ENCODE measurements at places on chromosomes 5 and 9.

- no peak for DNase-seq
These were observed 113.5 kb downstream of the SMARCA2 start for GRCh38 chr9:2128618-2129017.

GRCh38 chr9:129558551-129559505, 62.1 kb downstream of the C9orf50 start:
- DNase-seq = no peak

DNA sequence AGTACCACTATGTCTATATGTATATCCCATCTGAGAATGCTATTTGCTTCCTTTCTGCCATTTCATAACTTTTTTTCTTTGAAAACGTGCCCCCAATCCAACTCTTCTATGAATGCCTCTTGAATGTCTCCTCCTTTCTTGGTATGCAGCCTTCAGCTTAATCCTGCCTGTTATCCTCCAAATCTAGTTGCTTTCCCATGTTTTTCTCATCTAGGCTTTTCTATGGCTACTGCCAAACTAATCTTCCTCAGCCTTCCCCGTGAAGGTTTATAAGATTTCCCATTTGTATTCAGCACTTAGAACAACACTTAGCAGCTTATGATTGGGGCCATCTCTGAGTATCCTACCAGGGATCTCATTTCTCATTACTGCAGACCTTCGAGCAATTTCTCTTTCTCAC, 2.5 kb downstream of the TGFBR1 start:
- no peak for DNase-seq

GRCh38 chr9:123064716-123065115, 31.2 kb downstream of the GPR21 start:
- DNase-seq = no peak

DNA sequence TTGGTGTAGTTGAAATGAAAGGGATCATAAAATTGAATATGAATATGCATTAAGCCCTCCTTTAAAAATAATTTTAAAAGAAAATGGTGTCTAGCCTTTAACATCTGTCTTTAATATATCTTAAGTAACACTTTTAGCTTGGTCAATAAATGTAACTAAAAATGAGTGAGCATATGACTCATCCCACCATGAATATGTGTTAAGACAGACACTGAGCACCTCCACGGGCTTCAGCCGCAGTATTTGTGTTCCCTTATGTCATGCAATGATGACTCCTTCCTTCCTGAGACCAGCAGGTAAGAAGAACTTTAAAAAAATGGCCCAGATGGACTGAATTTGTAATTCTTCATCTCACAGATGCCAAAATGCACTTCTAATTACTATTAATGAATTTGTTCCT, 563.2 kb downstream of the NR2F1-AS1 start:
- DNase-seq = no peak

DNA sequence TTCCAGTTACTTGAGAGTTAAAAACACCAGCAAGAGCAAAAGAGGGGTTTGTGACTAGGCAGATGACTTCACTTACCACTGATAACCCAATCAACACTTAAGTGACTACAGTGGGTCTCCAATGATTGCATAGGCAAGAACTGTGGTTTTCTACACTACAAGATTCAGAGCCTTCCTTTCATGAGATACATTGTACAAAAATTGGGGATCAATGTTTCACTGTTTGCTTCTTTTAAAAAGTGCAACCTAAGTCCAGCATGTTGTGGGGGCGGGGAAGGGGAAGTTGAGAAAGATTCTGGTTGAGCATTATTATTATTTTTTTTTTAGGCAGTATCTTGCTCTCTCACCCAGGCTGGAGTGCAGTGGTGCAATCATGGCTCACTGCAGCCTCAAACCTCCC, 3.6 kb downstream of the IQGAP2 start:
- DNase-seq = no peak

GRCh38 chr5:149526845-149527590, 24.2 kb downstream of the CSNK1A1 start:
- DNase-seq = no peak

GRCh38 chr9:27632254-27632653, 59.0 kb upstream of the C9orf72 start:
- no peak for DNase-seq

DNA sequence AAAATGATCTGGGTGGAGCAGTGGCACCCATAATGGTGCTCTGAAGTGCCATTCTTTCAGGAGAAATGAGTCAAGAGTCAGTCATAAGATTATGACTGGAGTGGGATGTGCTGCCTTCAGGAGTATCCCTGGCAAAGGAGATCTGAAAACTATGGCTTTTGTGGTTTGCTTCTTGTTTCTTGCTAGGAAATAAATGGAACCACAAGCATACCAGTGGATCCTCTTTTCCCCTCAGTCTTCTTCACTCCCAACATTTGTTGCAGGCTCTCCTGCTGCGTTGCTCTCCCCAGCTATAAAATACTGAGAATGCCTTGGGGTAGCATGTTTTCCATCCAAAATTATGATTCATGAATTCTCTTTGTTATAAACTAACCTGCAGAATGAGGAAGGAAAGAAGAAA, 199.1 kb downstream of the NNT start:
- no peak for DNase-seq

GRCh38 chr9:94864196-94864595, 137.7 kb downstream of the AOPEP start:
- DNase-seq = no peak

GRCh38 chr5:68398146-68398812, 182.7 kb downstream of the PIK3R1 start:
- no peak for DNase-seq

DNA sequence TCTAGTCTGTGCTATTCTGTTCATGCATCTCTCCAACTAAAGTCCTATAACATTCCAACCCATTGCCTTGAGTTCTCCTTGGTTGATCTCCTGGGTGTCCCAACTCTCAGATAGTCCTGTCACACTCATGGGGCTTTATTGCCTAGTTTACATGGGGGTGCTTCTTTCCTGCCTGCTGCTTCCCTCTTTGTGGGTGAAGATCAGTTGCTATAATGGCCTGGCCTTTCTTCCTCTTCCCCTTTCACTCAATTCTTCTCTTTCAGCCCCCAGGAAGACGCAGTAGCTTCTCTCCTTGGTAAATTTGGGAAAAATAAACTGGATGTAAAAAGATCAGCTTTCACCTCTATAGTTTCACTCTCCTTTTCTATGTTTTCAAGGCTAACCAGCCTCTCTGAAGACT, 66.5 kb downstream of the PTCD2 start:
- no peak for DNase-seq

- DNase-seq = no peak
These were observed 39.0 kb upstream of the ZSWIM6 start for GRCh38 chr5:61293071-61293470.

- DNase-seq = no peak
These were observed 2.9 kb downstream of the SPTAN1 start for GRCh38 chr9:128555180-128555721.

- no peak for DNase-seq
These were observed 23.0 kb downstream of the GDNF start for GRCh38 chr5:37816883-37817282.

DNA sequence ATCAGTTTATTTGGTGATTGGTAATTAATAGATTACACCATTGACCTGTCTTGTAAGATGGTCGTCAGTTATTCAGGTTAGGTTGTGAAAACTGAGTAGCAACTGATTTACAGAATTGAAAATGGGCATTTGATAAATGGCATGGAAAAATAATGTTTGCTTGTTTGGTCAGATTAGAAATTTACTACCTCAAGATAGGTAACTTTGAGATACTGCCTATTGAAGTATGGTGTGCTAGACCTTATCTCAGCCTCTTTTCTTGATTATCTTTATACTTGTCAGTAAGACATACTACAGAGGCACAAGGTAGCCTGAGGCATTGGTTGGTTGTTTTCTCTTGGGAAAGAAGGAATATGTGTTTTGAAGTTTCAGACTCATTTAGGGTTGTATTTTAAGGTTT, 174.5 kb downstream of the XRCC4 start:
- no peak for DNase-seq

GRCh38 chr5:11311731-11312130, 550.7 kb upstream of the DAP start:
- DNase-seq = no peak

DNA sequence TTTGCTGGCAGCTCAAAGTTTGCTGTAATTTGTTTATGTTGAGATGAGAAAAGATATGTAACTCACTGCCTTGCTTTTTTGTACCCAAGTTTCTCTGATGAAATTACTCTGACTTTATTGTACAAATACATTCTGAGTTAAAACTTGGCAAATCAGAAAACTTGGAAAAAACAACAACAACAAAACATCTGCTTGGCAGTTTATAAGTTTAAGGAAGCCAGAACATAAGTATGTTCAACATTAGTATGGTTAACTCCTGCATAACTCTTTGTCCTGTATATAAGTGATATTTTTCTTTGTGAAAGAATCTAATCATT, 233.1 kb downstream of the MAST4 start:
- no peak for DNase-seq

DNA sequence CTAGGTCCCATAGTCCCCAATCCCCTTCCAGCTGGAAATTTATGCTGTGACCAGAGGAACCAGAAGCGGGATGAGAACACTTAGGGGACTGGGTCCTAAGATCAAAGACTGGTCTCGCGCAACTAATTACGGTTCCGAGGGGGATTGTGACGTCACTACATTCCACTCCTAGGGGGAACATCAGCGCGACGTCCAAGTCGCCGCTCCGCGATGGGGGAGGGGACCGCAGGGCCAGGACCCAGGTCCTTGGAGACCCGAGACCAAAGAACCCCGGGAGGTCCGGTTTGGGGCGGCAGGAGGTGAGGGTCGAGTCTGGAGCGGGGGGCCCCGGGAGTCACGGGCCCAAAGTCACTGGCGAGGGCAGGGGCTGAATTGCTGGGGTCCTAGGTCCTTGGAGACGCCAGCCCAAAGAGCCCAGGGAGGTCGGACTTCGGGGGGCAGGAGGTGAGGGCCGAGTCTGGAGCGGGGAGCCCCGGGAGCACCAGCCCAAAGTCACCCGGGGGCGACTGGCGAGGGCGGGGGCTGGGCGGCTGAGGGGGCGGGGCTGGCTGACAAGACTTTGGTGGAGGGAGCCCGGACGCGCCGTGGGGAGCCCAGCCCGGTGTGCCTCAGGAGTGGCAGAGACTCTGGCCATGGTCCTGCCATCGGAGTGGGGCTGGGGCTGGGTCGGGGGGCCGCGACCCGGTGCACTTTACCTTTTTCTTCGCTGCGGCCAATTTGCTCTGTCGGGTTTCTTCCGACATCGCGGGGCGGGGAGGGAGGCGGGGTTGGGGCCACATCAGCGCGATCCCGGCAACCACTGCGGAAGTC, at the start of gene GOLGA2:
TSS of gene GOLGA2 (minus strand) at position 810 of the 810 bp plus-strand sequence. CDS start at position 779, 31 bp downstream.
- DNase-seq = no peak

DNA sequence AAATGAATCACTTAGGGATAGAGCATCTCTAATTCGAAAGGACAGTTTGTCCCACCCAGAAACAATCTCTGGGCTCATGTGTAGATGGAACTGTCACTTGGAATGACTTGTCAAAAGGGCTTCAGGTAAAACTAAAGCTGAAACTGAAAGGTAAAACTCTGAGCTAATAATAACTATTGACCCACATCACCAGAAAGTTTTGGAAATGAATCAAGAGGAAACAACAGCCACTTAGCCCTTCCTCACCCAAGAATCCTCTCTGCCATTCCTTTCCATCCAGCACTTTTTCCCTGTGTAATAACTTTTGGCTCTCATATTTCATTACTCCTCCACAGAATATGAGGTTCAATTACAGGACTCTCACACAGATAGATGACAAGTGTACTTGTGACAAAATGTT, 14.0 kb upstream of the GLRX start:
- DNase-seq = no peak

Data from NCI-H187 treated with DMSO at 0.1 percent for 48 hours (cell line).